ENCODE measurements at places on chromosomes 3 and 15.

DNA sequence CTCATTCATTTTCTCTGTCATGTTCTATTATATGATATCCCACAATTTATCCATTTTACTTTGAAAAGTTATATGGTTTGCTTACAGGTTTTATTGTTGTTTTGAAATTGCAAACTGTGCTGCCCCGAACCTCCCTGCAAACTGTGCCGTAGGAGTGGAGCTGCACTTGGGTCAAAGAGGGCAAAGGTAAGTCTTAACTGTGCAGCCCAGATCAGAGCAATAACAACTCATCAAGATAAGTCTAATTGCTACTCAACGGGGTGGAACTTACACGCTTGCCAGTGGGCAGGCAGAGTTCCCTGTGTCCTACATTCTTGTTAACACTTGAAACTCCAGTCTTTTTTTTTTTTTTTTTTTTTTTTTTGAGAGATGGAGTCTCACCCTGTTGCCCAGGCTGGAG lies 33.2 kb downstream of the ZDHHC19 start:
- DNase-seq = no peak

GRCh38 chr3:48301800-48302166 lies 31.7 kb downstream of the SPINK8 start:
- no peak for DNase-seq

DNA sequence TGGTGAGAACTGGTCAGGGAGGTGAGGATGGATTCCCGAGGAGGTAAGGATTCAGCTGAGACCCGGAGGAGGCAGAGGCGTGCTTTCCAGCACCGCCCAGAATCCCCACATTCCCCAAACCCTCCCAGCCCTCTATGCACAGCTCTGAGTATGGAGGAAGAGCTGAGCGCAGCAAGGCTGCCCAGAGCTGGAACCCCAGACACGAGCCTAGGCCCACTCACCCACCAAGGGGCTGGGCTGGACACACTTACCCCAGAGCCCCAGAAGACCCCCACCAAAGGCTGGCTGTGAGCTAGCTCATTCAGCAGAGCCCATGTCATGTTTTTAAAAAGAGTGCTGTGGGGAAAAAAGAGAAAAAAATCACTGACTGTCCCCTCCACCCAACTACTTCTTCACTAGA lies 271.5 kb downstream of the XXYLT1 start:
- DNase-seq = no peak

GRCh38 chr15:87871258-87871681 lies 385.3 kb downstream of the NTRK3 start:
- DNase-seq = no peak

DNA sequence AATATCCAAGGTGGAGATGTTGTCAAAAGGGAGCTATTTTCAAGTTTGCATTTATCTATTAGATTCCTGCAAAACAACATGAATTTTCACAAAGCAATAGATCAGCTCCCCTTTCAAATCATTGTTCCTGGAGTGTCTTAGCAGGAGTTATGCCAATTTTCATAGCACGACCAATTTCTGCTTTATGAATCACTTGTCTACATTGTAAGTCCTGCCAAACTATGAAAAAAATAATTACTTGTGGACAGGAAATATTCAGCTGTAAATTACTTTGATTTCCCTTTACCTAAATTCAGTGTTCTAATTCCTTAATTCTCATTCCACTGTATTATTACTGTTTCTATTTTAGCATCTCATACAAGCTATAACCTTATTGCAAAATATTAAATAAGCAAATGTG lies 1289.6 kb downstream of the NSUN3 start:
- no peak for DNase-seq

GRCh38 chr3:111882799-111883198 lies 23.7 kb downstream of the PHLDB2 start:
- no peak for DNase-seq
